ENCODE measurements at places on chromosomes 13 and 19.

DNA sequence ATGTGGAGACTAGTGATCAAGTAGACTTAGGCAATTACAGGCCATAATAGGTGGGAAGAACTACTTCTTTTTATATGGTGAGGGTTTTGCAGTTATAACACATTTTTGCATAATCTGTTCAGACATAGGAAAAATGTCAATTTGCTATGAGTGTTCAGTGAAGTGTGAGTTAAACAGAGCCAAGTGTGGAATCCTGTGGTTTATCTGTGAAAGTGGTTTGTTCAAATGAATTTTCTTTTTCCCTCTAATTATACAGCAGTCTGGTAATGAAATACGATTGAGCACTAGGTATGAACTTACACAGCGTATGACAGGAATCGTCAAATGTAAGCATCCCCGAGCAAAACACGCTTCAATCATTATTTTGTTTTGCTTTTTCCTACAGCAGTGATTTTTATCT, 178.3 kb downstream of the STK24 start:
- DNase-seq = no peak

DNA sequence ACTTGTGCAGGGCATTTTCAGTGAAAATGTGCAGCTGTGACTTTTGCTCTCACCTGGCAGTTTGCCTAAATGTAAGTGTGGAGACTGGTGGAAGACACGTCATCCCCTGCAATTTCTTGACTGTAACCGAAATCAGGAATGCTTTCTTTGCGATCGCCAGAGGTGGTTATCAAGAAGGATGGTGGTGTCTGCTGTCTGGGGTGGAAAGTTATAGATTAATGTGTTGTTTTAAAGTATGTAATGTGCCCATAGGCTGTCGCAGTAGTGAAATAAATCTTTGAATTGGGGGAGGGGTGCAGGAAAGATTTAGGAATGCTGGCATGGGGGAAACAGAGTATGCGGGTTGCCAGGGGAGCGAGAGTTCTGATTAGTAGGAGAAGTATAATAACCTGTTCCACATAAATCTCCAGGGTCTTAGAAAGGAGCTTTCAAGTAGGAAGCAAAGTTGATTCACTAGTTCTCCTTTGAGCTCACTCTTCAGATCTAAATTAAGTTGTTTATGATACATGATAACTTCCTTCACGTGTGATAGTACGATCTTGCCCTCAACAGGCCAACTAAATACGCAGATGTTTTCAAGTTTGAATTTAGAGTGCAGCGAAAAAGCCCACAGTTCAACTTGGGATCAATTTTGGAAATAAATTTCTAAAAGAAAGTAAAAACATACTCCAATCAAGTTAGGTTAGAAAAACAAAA, 1520.0 kb upstream of the SLC10A2 start:
- DNase-seq = no peak

DNA sequence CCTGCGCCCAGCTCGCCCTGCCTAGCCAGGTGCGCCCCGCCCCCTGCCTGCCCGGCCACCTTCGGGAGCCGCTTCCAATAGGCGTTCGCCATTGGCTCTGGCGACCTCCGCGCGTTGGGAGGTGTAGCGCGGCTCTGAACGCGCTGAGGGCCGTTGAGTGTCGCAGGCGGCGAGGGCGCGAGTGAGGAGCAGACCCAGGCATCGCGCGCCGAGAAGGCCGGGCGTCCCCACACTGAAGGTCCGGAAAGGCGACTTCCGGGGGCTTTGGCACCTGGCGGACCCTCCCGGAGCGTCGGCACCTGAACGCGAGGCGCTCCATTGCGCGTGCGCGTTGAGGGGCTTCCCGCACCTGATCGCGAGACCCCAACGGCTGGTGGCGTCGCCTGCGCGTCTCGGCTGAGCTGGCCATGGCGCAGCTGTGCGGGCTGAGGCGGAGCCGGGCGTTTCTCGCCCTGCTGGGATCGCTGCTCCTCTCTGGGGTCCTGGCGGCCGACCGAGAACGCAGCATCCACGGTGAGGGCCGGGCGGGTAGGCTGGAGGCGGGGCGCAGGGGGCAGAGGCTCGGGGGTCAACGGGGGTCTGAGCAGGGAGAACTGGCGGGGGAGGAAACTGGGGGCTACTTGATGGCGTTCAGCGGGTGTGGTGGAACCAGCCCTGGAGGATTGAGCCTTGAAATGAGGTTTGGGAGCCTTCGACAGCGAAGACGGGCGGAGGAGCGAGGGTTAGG, at the start of gene SPINT2:
Gene SPINT2 (plus strand): TSS at position 88 of the 727 bp plus-strand sequence. CDS start 320 bp downstream, at position 408.
- DNase-seq = peak; percentile 13

DNA sequence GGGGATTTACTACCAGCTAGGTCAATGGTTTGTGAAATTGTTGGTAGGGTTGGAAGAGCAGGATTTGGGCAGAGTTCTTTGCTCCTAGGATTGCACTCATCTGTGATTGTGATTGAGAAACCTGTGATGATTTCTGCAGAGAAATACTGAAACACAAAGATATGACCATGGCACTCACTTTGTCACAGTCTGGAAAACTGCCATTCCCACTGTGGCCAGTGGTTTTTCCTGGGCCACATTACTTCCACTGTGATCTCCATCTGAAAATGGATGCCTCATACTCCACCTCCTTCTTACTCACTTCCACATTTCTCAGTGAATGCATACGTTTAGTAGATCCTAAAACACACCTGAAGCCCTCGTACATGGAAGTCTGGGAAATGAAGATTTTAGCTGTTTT, 593.2 kb downstream of the LMO7 start:
- no peak for DNase-seq

DNA sequence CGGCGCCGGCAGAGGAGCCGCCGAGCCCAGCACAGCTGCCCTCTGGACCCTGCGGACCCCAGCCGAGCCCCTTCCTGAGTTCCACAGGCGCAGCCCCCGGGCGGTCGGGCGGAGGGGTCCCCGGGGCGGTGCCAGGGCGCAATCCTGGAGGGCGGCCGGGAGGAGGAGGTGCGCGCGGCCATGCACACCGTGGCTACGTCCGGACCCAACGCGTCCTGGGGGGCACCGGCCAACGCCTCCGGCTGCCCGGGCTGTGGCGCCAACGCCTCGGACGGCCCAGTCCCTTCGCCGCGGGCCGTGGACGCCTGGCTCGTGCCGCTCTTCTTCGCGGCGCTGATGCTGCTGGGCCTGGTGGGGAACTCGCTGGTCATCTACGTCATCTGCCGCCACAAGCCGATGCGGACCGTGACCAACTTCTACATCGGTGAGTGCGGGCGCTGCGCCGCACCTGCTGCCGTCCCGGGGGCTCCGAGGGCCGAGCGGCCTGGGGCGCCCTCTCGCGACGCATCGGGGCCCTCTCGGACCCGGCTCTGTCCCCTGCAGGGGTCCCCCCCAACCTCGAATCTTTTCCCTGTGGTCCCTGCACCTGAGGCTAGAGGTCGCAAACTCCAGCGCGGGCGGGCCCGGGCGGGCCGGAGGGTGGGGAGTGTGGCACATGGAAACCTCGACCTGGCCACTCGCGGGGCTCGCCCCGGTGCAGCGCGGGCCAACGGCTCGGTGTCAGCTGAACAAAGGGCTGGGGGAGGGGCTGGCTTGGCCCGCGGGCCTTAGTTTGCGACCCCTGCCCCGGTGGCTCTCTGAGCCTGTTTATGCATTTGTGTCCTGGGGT, at the start of gene KISS1R:
Gene KISS1R (plus strand): TSS at position 11 of the 829 bp plus-strand sequence. CDS start 170 bp downstream, at position 181.
- peak; percentile 43 for DNase-seq

GRCh38 chr19:13099073-13099999, 3.3 kb downstream of the LYL1 start:
- peak; percentile 78 for DNase-seq

DNA sequence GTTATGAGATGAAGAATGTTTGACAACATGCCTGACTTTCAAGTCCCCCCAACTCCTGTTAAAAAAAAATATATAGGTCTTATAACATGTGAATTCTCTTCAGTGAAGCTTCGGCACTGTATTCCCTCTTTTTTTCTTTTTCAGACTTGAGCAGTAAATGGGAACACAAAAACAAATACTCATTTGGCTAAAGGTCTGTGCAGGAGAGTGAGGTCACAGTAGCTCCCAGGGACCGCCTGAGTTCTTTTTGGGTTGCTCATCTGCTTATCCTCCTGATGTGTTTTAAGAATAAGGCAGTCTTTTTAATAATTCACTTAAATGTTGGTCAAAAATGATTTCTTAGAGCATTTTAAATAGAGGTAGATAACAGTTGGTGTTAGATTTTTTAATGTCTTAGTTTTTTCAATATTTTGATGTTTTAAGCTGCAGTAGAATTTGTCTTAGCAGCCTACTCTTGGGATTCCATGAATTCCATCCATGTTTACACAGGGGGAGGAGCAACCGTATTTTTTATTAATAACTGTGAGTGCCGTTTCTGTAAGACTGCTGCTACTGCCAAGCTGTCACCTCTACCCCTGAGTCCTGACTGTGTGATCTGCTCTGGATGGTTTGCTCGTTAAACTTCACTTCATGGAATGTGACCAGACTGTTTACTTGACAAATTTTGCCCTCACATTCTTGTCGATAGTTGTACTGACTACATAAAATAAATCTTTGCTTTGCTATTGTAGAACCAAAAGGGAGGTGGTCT, 14.9 kb downstream of the HNRNPM start:
- DNase-seq = no peak

DNA sequence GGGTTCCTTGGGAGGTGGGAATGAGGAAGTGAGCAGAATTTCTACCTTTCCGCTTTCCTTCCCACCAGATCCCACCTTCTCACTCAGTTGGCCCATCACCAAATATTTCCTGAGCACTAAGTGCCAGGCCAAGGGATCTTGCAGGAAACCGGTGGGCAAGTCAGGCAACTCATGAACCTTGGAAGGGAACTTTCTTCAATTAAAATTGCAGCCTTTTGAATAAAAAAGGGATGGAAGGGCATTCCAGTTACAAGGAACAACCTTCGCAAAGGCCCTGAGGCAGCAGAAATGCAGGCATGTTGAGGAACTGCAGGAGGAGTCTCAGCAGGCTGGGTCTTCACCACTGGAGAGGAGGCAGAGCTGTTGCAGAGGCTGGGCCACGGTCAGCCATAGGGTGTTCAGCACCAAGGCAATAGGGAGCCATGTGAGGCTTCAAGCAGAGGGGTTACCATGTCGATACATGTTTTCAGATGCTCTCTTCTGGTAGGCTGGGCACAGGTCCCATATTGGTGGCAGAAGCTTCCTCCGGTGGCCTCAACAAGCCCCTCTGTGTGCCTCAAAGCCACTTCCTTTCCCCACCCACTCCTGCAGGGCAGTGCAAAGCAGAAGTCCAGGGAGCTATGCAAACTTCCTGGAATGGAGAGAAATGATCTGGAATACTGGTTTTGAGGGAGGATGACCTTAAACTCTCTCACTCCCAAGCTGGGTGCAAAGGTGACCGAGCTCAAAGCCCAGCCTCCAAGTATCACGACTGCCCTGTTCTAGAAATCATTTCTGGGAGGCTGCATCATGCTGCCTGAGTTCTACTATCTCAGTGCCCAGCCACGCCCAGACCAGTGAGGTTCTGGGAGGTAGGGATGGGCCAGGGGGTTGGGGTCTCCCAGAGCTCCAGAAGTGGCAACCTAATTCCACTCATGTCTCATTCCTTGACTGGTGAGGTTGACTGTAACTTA, at the start of gene FUT6:
Gene FUT6 (minus strand): TSS at position 638 of the 953 bp plus-strand sequence. CDS start 7,135 bp downstream, outside the sequence.
- DNase-seq = no peak

GRCh38 chr19:38849860-38850435, at the start of gene HNRNPL:
HNRNPL (minus strand) TSS chr19:38849986; CDS start chr19:38849966, 20 bp downstream.
- peak; percentile 99 for DNase-seq
